ENCODE measurements at places on chromosomes 3 and 15. TPM values are rescaled to one million over a fixed set of nuclear protein-coding genes. Genes with fewer than 3 reads are reported as not detected.

Gene MED12L
- 0.19 TPM for total RNA-seq

Gene GAP43
- total RNA-seq = 0.42 TPM

Gene DAG1
- total RNA-seq = 89.3 TPM

GRCh38 chr15:62584301-62585235 lies 419.5 kb upstream of the C2CD4B start:
- no peaks in the 10 kb centered on the region for H3K36me3 ChIP-seq
- H3K4me3 ChIP-seq = no peak overlapping the region
- no peaks in the 10 kb centered on the region for H3K27me3 ChIP-seq
- no peak for DNase-seq
- H3K4me1 ChIP-seq = peaks cover 5% of the 10 kb centered on the region

DNA sequence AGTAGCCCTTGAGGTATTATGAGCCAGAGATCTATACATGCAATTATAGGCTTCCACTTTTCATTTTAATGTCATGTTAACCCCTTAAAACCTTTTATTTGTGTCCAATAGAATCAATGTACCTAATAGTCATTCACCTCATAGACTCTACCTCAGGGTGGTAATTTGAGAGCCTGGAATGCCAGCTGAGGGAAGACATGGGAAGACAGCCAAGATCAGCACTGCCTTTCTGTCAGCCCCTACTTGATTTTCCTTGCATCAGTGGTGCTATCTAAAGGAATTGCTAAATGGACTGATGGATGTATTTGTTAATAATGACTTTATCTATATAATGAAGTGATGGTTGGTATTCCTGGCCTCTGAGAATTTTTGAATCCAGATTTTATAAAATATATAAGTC lies 113.3 kb upstream of the GBE1 start:
- no peaks in the 10 kb centered on the region for H3K4me1 ChIP-seq
- no peaks in the 10 kb centered on the region for H3K27me3 ChIP-seq
- H3K27ac ChIP-seq = no peak overlapping the region
- H3K4me3 ChIP-seq = no peak overlapping the region

DNA sequence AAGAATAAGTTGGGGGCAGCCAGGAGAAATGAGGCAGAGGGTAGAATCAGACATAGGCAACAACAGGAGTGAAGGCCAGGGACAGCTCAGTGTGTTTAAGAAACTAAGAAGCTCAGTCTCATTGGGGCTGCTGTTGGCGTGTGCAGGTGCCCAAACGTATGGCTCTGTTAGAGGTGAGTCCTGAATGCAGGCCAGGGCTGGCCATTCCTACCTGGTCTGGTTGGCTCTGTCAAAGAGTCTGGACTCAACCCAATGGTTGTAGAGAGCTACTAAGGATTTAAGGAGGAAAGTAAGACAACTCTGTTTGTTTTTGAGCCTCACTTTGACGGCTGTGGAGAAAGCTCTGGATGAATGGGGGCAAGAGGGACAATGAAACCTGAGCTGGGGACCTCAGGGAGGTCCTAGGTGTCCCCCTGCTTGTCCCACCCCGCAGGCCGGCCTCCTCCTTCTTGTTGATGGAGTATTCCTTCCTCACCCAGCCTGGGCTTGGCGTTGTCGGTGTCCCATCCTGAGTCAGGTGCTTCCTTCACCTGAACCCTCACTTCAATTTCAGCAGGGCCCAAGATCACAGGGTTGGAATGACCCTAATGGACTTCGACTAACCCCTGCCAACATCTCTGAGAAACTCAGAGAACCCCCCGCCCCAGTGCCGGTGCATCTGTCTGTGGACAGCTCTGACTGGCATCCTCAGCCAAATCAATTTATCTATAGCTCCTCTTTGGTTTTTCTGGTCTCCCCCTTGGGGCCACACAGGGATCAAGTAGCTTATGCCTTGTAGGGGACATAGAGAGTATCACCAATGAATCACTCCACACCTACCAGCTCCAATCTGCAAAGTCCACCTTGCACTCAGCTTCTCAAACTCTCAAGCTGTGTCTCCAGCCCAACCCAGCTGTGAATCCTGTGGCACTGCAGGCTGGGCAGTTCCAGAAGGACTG lies 8.3 kb downstream of the ITGA11 start:
- H3K27me3 ChIP-seq = no peaks in the 10 kb centered on the region
- no peak overlapping the region for H3K4me3 ChIP-seq
- no peak for DNase-seq
